ENCODE measurements at places on chromosomes 2 and 18. TPM values are rescaled to one million over a fixed set of nuclear protein-coding genes. Genes with fewer than 3 reads are reported as not detected.
A peak's percentile ranks its signal among the peaks of the same experiment; 100 is the strongest.

GRCh38 chr18:11840493-11840892, 10.7 kb upstream of the CHMP1B start:
- no peaks in the 10 kb centered on the region for H3K4me1 ChIP-seq
- H3K27me3 ChIP-seq, result no peaks in the 10 kb centered on the region
- no peak overlapping the region for H3K4me3 ChIP-seq
- no peak overlapping the region for H3K27ac ChIP-seq
- peak; percentile 32 for DNase-seq

- H3K4me1 ChIP-seq, result no peaks in the 10 kb centered on the region
- H3K27me3 ChIP-seq, result no peaks in the 10 kb centered on the region
- H3K36me3 ChIP-seq, result no peaks in the 10 kb centered on the region
- no peak overlapping the region for H3K27ac ChIP-seq
- no peak overlapping the region for H3K4me3 ChIP-seq
These were observed 79.3 kb upstream of the CD28 start for GRCh38 chr2:203626952-203627681.

DNA sequence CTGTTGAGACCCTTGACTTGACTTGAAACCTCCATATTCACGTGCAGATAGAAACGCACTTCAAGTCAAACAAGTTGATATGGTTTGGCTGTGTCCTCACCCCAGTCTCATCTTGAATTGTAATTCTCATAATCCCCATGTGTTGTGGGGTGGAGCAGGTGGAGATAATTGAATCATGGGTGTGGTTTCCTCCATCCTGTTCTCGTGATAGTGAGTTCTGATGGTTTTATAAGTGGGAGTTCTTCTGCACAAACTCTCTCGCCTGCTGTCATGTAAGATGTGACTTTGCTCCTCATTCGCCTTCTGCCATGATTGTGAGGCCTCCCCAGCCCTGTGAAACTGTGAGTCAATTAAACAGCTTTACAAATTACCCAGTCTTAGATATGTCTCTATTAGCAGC, 21.4 kb downstream of the SLC3A1 start:
- no peaks in the 10 kb centered on the region for H3K4me1 ChIP-seq
- H3K36me3 ChIP-seq, result no peaks in the 10 kb centered on the region
- H3K4me3 ChIP-seq, result no peak overlapping the region
- DNase-seq, result no peak
- H3K27me3 ChIP-seq, result no peaks in the 10 kb centered on the region

CHST10 gene
- 29.1 TPM for total RNA-seq

CHRND gene
- not detected for total RNA-seq

CIAO1 gene
- total RNA-seq, result 69.9 TPM

MC4R gene
- not detected for total RNA-seq

GRCh38 chr18:58761241-58761969, 90.1 kb downstream of the MALT1 start:
- H3K4me1 ChIP-seq, result no peaks in the 10 kb centered on the region
- no peak overlapping the region for H3K4me3 ChIP-seq
- H3K36me3 ChIP-seq, result no peaks in the 10 kb centered on the region

KLF11 gene
- 6.4 TPM for total RNA-seq

DNA sequence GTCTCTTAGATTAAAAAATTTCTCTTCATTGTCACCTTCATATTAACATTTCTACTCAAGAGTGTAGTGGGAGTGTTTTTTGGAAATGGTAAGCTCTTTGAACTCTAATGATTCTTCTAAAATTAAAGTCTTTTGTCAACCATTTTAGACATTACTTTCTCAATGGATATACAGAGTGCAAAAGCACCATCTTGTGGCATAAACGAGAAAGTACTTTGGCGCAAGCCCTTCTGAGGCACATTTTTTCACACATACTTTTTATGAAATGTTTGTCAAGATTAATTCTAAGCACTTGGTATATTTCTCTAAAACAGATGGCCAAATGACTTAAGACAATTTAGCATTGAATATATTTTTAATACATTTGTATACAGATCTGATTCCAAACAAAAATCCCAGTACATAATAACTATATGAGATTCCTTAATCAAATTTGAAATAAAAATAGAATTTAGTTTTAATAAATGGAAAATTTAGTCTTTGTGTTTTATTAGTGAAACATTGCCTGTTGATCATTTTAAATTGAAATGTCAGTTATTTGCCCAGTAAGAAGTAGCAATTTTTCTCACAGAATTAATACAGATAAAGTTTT, 63.3 kb upstream of the GALNT5 start:
- H3K27me3 ChIP-seq, result no peaks in the 10 kb centered on the region
- H3K4me3 ChIP-seq, result no peak overlapping the region
- no peaks in the 10 kb centered on the region for H3K4me1 ChIP-seq
- no peak for DNase-seq

DNA sequence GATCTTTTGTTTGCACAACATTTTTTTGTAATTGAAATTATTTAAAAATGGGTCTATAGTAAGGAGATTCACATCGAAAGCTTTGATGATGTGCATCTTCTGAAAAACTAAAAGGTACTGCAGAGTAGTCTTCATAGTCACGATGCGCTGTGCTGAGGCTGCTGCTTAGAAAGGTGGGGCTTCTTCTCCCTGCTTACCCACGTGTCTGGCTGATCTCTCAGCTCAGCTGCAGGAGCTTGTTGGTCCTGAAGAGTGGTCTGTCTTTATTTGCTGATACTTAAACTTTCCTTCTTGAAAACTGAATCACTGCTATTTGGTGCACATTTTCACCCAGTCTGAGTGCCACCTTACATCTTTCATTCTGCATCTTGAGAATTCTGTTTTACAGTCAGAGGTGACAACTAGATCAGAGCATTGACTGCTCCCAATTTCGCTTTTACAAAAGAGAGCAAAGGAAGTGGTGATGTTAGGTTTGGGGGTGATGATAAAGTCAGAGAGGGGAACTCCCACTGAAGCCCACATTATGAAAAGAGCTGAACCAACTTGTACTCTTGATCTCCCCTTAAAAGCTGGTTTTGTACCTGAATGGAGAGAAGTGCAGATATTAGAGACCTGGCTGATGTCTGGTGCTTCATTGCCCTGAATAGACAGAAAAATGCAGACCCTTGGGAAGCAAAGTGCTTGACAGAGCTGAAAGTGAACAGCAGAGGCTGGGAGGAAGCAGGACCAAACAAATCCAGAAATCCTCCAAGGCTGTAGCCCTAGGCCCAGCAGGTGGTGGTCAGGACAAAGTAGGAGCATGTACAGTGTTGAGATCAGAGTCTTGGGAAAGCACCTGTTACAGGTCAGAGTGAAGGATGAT, 984.5 kb downstream of the TSN start:
- no peaks in the 10 kb centered on the region for H3K4me1 ChIP-seq
- no peak for DNase-seq
- H3K27me3 ChIP-seq, result no peaks in the 10 kb centered on the region
- no peaks in the 10 kb centered on the region for H3K36me3 ChIP-seq

STARD6 gene
- total RNA-seq, result not detected

- no peaks in the 10 kb centered on the region for H3K36me3 ChIP-seq
- no peaks in the 10 kb centered on the region for H3K4me1 ChIP-seq
- no peak for DNase-seq
- no peaks in the 10 kb centered on the region for H3K27me3 ChIP-seq
These were observed 81.2 kb downstream of the GATA6 start for GRCh38 chr18:22250591-22250996.

DNA sequence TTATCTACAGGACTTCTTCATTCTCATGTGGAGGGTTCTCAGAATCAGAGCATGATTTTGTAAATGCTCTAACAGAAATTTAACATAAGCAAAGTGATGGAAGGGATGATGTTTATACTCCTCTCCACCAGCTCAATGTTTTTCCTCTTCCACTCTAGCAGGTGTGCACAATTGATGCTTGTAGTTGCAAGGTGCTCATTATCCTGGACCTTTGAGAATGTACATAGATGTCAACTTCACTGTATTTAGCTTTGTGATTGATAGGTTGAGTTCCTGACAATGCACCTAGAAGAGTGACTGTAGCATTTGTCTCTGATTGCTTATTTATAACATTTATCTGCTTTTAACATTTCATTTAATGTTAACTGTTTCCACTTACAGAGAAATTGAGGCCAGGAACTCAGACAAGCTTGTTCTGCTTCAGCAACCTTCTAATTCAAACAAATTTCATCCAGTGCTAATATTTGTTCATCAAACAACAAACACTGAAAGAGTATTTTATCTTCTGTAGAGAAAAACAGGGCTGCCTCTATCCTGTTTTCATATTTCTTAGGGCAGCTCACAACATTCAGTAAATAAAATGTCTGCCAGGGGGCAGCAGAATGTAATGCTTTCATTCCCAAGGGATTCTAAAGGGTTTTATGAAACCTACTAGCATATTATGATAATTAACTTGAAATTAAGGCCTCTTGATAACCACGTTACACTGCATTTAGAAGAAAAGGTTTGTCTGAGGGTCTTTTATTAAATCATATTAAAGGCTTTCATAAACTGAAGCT, 127.9 kb upstream of the NOL4 start:
- no peak overlapping the region for H3K4me3 ChIP-seq
- no peaks in the 10 kb centered on the region for H3K4me1 ChIP-seq
- H3K27me3 ChIP-seq, result no peaks in the 10 kb centered on the region

DNA sequence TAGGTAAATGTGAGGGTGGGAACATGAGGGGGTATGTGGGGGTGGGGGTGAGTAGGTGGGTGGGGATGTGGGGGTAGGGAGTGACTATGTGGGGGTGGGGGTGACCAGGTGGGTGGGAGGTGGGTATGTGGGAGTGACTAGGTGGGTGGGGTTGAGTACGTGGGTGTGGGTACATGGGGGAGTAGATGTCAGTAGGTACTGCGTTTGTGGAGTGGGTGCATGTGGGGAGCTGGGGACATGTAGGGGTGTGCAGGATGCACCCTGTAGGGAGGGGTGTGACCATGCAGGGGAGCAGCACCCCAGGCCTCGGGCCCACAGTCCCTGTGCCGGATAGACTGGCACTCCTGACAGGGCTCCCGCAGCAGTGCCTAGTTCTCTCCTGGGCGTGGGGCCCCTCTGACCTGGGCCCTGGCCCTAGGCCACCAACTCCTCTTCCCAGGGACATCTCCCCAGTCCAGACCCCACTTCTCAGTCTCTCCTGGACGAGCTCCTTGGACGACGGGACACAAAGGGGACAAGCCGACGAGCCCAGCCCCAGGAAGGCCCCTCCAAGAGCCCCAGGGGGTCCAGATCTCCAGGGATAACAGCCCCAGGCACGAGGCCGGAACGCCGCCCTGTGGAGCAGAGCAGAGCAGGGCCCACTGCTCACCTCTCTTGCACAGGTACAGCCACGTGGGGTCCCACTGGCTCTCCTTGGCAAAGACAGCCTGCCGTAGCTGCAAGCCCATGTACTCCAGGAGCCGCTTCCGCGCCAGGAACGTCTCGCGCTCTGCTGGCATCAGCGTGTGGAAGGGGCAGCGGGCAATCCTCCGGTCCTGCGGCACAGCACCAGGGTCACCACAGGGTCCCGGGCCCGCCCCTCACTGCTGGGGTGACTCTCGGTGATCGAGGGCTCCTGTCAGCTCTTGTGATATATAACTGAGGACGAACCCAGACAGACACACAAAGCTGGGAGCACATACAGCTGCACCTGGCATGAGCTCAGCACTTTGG, 58.2 kb downstream of the ANKMY1 start:
- no peaks in the 10 kb centered on the region for H3K36me3 ChIP-seq
- H3K4me1 ChIP-seq, result no peaks in the 10 kb centered on the region
- H3K27ac ChIP-seq, result no peak overlapping the region
- H3K4me3 ChIP-seq, result no peak overlapping the region

SGO2 gene
- 33.2 TPM for total RNA-seq

DNA sequence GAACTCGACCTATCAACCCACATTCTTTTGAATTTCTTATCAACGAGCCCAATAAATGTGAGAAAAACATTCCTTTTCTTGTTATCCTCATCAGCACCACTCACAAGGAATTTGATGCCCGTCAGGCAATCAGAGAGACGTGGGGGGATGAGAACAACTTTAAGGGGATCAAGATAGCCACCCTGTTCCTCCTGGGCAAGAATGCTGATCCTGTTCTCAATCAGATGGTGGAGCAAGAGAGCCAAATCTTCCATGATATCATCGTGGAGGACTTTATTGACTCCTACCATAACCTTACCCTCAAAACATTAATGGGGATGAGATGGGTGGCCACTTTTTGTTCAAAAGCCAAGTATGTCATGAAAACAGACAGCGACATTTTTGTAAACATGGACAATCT, 378.2 kb downstream of the STK39 start:
- no peak overlapping the region for H3K4me3 ChIP-seq
- DNase-seq, result no peak
- no peak overlapping the region for H3K27ac ChIP-seq
- H3K36me3 ChIP-seq, result peaks cover 7% of the 10 kb centered on the region
- no peaks in the 10 kb centered on the region for H3K4me1 ChIP-seq

DYSF gene
- total RNA-seq, result 8.5 TPM

MYO7B gene
- total RNA-seq, result not detected

FOXI3 gene
- 17.1 TPM for total RNA-seq

ANKZF1 gene
- total RNA-seq, result 44.4 TPM

DNA sequence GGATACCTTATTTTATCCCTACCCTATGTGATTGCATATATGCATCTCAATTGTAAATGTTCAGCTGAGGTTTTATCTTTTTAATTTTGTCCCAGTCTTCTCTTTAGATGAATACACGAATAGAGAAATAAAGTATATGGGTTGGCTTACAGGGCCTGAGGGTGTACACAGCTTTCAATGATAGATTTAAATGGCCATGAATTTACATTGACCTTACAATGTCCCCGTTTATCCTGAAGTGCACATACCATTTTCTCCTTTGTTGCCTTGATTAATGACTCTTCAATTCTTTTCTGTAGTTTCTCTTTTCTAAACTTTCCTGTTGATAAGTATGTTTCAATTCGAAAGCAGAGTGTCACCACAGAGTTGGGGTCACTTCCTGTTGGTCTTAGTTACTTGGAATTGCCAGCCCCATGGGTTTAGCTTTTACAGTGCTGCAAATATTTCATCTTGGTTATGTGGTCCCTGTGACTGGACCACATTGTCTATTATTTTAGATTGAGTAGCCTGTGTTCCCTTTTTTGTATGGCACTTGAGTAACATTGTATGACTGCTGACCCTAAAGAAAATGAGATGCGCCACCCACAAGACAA, 1616.3 kb upstream of the ACVR2A start:
- H3K4me3 ChIP-seq, result no peak overlapping the region
- H3K27ac ChIP-seq, result no peak overlapping the region
- no peak for DNase-seq

RAMP1 gene
- total RNA-seq, result 0.65 TPM

- no peaks in the 10 kb centered on the region for H3K4me1 ChIP-seq
- no peak overlapping the region for H3K4me3 ChIP-seq
- no peak overlapping the region for H3K27ac ChIP-seq
- DNase-seq, result no peak
- H3K36me3 ChIP-seq, result no peaks in the 10 kb centered on the region
These were observed 348.3 kb downstream of the ADCYAP1 start for GRCh38 chr18:1252936-1253335.

GRCh38 chr2:180050246-180050645, 43.1 kb upstream of the CWC22 start:
- H3K27ac ChIP-seq, result no peak overlapping the region
- no peak overlapping the region for H3K4me3 ChIP-seq
- no peaks in the 10 kb centered on the region for H3K36me3 ChIP-seq
- H3K4me1 ChIP-seq, result no peaks in the 10 kb centered on the region
- no peak for DNase-seq
- H3K27me3 ChIP-seq, result no peaks in the 10 kb centered on the region

GRCh38 chr2:217657252-217657651, 345.5 kb downstream of the TNS1 start:
- no peaks in the 10 kb centered on the region for H3K4me1 ChIP-seq
- H3K4me3 ChIP-seq, result no peak overlapping the region
- no peak for DNase-seq
- H3K27ac ChIP-seq, result no peak overlapping the region

- no peaks in the 10 kb centered on the region for H3K27me3 ChIP-seq
- H3K4me1 ChIP-seq, result no peaks in the 10 kb centered on the region
- H3K36me3 ChIP-seq, result no peaks in the 10 kb centered on the region
- H3K27ac ChIP-seq, result no peak overlapping the region
- DNase-seq, result no peak
These were observed 33.9 kb downstream of the ADRA2B start for GRCh38 chr2:96082211-96083063.

Measured in H1 (cell line).